Activated CD8-positive, alpha-beta memory T cell treated with anti-CD3 and anti-CD28 coated beads for 48 hours (primary cell): ENCODE measurements at places on chromosomes 1 and 21.
A peak's percentile ranks its signal among the peaks of the same experiment; 100 is the strongest.

GRCh38 chr21:26801498-26801897 lies 43.7 kb downstream of the ADAMTS1 start:
- DNase-seq: no peak

DNA sequence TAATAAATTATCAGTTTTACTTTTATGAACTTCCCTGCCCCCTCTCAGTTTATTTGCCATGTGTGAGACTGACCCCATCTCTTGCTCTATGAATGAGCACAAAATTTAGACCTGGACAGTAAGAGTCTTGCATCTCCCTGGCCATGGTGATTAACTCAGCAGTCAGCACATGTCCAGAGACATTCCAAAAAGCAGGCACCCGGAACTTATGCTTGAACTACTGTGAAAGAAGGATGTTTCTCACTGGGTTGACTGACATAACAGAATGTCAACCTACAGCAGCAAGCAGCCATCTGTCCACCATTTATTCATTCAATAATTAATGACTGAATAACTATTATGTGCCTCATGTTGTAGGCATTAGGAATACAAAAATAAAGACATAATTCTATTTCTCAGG lies 11.3 kb upstream of the SEC16B start:
- no peak for DNase-seq

GRCh38 chr1:12658531-12659453 lies 14.9 kb downstream of the AADACL4 start:
- peak; percentile 52 for DNase-seq

- no peak for DNase-seq
Observed at GRCh38 chr1:248576260-248576980, 1.9 kb upstream of the OR2T34 start.

GRCh38 chr1:177130451-177130945 lies 34.0 kb downstream of the ASTN1 start:
- DNase-seq: no peak

DNA sequence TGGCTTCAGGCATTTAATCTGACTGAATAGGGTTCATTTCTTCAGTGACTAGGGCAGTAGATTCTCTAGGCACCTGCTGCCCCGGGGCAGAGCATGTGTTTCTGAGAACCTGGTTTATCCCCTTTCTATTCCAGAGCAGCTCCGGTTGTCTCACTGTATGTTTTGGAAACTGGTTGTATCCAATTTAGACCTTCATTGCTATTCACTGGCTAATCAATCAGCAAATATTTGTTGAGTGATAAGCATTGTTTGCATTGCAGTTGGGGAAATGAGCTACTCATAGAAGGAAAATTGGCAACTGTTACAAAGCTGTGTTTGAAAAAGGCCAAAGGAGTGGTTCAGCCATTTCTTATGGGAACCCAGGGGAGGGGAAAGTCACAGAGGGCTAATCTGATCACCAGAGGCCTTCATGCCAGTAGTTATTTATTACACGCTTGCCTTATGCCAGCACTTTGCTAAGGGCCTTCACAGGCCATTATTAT lies 2.9 kb downstream of the QSOX1 start:
- DNase-seq: no peak

- DNase-seq: no peak
Observed at GRCh38 chr1:26913389-26913753, 404 bp downstream of the NR0B2 start.

GRCh38 chr1:172941945-172942344 lies 108.8 kb downstream of the TNFSF18 start:
- no peak for DNase-seq

DNA sequence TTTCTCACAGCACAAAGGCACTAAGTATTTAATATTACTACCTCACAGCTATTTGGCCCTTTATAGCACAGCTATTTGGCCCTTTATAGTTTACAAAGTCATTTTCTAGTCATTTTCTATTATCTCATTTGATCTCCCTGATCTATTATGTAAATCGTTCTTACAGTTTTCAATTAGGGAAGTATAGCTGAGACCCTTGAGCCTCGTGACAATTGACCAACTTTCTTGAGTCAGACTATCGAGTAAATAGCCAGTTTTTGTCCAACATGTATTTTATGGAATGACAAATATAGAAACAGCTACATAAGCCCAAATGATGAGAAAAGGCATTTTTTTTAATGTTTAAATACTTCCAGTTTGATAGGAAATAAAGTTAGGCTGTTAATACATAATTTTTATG lies 7.0 kb upstream of the ANGPTL1 start:
- DNase-seq: no peak

GRCh38 chr1:151443846-151444782 lies 15.2 kb downstream of the POGZ start:
- no peak for DNase-seq

DNA sequence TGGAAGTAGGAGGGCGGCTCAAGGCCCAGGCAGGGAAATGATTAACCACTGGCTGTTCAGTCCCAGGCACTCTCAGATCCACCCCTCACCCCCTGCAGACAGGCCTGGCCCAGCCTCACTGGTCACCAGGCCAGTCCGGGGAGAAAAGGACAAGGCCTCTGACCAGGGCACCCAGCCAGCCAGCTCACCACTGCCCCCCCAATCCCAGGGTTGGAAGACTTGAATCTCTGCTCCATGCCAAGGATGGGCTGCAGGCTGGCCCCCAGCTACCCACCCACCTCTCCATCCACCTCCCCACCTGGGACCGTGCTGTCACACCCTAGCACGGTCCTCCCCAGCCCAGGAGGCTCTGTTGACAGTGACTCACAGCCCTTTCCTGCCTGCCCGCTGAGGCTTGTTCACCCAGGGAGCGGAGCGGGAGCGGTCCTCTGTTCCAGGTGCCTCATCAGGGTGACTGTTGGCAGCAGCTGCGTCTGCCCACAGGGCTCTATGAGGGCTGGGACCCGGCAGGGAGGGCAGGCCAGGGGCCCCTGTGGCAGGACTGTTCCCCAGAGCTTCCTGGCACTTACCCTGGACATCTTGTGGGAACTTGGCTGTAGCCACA lies 2.2 kb downstream of the LAD1 start:
- DNase-seq: no peak

GRCh38 chr1:175514387-175514953 lies 228.9 kb downstream of the TNR start:
- DNase-seq: no peak

GRCh38 chr1:182575540-182576149 lies 13.4 kb downstream of the RNASEL start:
- no peak for DNase-seq

DNA sequence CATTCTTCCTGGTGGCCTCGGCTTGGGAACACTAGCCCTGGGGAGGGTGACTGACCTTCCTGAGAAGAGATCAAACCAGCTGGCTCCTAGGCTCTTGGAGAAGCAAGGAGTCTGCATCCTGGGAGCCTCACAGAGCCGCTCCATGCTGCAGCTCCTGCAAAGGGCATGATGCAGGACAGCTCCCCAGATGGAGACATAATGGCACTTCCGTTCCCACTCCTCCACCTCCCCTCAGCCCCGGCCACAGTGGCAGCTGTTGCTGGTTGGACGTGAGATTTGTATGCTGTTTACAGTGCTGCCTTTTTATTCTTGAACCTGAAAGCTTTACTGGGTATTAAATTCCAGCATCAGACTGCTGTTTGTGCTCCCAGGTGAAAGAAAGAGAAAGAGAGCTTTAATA lies 83.7 kb upstream of the CTTNBP2NL start:
- DNase-seq: no peak

DNA sequence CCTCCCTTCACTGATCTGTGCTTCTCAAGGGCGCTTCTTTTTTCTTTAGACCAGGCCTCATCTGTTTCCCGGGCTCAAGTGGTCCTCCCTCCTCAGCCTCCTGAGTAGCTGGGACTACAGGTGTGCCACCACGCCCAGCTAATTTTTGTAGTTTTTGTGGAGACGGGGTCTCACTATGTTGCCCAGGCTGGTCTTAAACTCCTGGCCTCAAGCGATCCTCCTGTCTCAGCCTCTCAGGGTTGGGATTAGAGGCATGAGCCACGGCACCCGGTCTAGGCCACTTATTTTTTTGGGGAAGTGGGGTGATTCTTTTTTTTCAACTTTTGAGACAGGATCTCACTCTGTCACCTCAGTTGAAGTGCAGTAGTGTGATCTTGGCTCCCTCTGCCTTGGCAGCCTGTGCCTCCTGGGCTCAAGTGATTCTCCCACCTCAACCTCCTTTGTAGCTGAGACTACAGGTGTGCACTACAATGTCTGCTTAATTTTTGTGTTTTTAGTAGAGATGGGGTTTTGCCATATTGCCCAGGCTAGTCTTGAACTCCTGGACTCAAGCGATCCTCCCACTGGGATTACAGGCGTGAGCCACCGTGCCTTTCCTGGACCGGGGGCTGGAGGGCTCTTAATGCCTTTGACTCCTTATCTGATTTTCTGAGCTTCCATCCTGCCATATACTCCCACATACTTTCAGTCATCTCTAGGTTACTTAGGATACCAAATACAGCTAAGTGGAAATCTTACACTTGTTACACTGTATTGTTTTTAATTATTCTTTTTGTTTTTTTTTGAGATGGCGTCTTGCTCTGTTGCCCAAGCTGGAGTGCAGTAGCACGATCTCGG lies 18.9 kb downstream of the MFAP2 start:
- no peak for DNase-seq

- DNase-seq: no peak
Observed at GRCh38 chr1:5455056-5455455, 537.2 kb downstream of the NPHP4 start.

DNA sequence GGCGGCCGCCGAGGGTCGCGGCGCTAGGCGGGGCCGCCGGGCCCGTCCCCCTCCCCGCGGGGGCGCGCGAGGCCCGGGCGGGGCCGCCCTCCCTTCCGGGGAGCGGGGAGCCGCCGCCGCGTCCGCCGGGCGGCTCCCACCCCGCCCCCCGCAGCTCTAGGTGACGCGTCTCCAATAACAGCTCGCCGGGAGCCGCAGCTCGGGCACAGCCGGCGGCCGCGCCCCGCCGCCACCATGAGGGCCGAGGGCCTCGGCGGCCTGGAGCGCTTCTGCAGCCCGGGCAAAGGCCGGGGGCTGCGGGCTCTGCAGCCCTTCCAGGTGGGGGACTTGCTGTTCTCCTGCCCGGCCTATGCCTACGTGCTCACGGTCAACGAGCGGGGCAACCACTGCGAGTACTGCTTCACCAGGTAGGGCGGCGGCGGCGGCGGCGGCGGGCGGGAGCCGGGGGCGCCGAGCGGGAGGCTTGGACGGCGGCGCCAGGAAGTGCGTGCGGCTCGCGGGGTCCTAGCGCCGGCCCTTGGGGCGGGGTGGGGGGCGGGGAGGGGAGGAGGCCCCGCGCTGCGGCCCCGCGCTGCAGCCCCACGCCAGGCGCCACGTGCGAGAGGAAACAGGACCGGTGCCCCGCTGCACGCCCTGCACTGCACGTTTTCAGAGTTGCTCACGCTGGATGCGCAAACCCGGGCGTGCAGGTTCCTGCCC lies at the start of gene SMYD2:
Gene SMYD2, plus strand, starts transcription at position 139 of the 699 bp plus-strand sequence. Its CDS starts 96 bp downstream, at position 235.
- peak; percentile 42 for DNase-seq

GRCh38 chr1:53545663-53546408 lies 86.6 kb downstream of the DMRTB1 start:
- DNase-seq: no peak

DNA sequence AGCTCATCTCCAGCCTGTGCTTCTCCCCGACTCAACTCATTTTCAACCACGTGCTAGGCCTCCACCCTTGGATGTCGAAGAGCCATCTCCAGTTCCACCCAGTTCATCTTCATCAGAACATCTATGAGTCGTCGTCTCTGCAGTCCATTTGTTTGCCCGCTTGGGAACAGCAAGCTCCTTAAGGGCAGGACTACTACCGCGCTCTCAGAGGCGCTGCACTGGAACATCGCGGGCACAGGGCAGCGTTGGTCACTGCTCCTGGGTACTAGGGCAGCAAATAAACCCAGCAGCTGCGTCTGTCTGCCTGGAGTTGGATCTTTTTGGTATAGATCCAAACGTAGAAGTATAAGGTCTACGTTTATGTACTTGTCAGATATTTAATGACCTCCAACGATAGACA lies 478 bp upstream of the PRDM2 start:
- no peak for DNase-seq

DNA sequence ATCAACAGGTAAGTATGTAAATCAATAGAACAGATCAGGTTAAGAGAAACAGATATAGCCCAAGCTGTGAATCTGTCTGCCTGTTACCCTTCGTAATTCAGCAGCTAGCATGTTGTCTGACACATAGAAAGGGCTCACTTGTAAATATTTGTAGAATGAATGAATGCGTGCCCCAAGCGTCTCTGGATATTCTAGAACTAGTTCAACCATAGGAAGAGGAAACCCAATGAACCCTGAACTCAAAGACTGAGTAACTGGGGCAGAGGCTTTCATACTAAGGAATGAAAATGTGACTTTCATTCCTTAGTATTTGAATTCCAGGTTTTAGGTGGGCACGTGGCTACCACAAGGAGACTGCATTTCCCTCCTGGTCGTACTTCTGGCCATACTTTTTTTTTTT lies 60.1 kb upstream of the SMYD2 start:
- DNase-seq: no peak

GRCh38 chr1:45359882-45360513 lies 19.8 kb upstream of the MUTYH start:
- DNase-seq: no peak

DNA sequence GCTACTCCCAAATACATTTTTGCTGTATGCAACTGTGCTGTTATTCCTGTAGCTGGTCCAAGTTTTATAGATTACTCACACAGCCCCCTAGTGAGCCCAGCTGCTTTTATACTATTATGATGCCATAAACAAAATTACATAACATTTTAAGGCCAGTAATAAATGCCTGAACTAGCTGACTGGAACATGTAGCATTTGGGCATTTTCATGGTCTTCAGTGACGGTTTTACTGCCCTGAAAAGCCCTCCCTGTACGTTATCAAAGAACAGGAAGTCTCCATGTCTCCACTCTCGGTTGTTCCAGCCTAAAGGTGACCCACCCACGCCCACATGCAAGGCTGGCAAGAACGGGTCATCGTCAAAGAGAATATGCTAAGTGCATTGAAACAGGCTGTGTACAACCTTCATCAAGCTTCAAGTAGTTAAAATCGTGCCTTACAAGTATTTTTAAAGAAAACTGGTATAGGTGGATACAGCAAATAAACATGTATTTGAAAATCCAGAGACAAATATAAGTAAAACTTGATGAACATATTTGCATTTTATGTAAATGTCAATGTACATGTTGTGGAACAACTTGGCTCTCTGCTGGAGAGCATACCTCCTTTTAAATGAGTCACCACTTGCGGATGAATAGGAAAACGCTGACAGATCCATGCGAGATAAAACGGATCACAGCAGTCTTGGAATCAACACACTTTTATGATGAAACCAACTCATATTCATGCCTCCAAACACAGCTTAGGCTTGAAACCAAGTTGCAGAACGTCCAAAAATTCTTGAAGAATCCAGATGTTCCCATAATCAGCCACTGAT lies 520.5 kb downstream of the SMYD3 start:
- DNase-seq: no peak
